ENCODE measurements at places on chromosomes 7 and 10. TPM values are rescaled to one million over a fixed set of nuclear protein-coding genes. Genes with fewer than 3 reads are reported as not detected.

Gene TMEM60
- total RNA-seq: 17.5 TPM

Gene STRIP2
- total RNA-seq: 5.5 TPM

Gene CYCS
- 36.3 TPM for total RNA-seq

Gene IFIT1
- 17.4 TPM for total RNA-seq

DNA sequence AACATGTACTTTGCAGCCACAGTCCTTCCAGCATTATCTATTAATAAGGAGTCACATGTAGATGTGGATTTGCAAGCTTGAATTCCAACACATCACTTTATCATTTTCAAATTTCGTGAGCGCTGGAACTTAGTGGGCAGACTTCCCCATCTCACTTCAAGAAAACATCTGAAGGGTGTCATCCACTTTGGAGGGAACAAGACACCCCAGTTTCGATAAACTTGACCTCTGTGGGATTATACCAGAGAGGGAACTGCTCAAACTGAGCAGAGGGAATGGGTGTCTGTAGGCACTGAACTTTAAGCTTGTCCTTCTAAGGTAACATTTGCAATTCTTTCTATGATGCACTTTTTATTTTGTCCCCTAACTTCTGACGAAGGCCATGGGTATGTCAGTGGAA is 27.5 kb downstream of the ADRB1 start:
- H3K4me3 ChIP-seq: no peak overlapping the region
- H3K27ac ChIP-seq: no peak overlapping the region
- no peak for DNase-seq
- H3K36me3 ChIP-seq: no peaks in the 10 kb centered on the region

DNA sequence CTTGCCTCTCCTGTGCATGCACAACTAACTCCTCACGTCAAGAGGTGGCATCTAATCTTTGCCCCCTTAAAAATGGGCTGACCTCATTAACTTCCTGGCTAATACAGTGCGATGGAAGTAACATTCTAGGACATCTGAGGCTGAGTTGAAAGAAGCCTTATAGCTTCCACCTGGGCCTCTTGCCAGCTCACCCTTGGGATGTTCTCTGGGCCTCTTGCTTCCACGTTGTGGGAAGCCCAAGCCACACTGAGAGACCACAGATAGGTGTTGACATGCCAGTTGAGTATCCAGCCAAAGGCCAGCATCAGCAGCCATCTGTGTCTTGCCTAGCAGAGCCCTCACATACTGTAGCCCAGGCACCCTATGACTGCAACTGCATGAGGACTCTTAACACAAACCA is 60.8 kb upstream of the GDF10 start:
- H3K27ac ChIP-seq: no peak overlapping the region
- H3K27me3 ChIP-seq: no peaks in the 10 kb centered on the region
- no peaks in the 10 kb centered on the region for H3K36me3 ChIP-seq
- no peak overlapping the region for H3K4me3 ChIP-seq
- H3K4me1 ChIP-seq: no peaks in the 10 kb centered on the region

- no peaks in the 10 kb centered on the region for H3K4me1 ChIP-seq
- DNase-seq: no peak
- H3K4me3 ChIP-seq: no peak overlapping the region
- no peaks in the 10 kb centered on the region for H3K27me3 ChIP-seq
- H3K27ac ChIP-seq: no peak overlapping the region
These were observed 353.3 kb upstream of the VSTM2A start for GRCh38 chr7:54188843-54189242.

All from prostate gland (tissue), 2 donors.